Stimulated activated CD4-positive, alpha-beta T cell treated with anti-CD3 and anti-CD28 coated beads, Interleukin-4, amount 100 ng/mL, for 1 hour (primary cell): ENCODE measurements at places on chromosomes 6 and 20.

- DNase-seq = no peak
These were observed 36.8 kb upstream of the MRPS18A start for GRCh38 chr6:43724354-43724753.

- DNase-seq = no peak
These were observed 126.8 kb upstream of the SLC35B3 start for GRCh38 chr6:8562125-8562524.

DNA sequence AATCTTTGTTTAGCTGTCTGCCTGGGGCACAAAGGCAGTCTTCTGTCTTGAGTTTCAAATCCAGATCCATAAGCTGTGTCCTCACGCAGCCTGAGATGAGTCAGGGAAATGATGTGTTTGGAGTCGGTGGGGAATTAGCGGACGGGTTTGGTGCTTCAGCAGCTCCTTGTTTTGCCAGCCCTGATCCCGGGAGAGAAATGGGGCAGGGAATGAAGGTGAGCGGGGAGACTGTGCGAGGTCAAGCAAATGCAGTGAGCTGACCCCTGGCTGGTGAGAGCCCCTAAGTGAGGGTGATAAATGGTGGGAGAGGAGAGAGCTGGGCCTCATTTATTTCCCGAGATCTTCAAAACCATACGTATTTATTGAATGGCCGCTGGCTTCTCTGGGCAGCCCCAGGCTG is 21.6 kb downstream of the DUSP22 start:
- DNase-seq = no peak

DNA sequence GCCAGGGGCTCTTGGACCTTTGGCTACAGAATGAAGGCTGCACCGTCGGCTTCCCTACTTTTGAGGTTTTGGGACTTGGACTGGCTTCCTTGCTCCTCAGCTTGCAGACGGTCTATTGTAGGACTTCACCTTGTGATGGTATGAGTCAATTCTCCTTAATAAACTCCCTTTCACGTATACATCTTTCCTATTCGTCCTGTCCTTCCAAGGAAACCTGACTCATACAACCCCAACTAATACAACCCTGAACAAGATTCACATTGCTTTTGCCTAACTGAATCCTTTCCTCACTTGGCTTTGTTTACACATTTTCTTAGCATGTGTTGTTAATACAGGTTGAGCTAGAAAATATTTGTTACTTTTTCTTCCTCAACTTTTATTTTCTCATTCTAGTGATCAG is 21.9 kb downstream of the TBXT start:
- no peak for DNase-seq

GRCh38 chr6:12228447-12229146 is 61.6 kb upstream of the EDN1 start:
- no peak for DNase-seq

GRCh38 chr6:157518397-157519250 is 137.6 kb downstream of the ZDHHC14 start:
- no peak for DNase-seq

DNA sequence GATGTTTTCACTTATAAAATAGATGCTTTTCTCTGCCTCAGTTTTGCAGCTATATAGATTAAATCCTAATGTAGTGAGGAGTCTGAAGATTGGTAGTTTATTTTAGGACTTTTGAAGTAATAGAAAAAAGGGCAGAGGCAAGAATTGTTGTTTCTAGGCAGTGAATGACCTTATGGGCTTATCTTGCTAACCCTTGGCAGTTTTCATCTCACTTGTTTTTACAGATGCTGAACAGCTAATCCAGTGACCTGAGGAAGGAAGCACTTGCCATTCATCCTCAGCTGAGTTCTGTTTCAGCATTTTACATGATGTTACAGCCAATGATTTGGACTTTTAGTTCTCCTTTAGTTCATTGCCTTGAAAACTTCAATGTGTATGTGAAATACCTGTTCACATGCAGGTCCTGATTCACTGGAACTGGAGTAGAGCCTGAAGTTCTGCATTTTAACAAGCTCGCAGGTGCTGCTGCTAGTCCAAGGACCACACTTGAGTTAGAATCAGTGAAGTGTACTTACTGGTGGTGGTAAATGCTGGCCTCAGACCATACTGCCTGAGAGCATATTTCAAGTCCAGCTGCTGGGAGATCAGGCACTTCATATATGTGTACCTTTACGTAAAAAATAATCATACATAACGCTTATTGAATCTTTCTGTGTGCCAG is 86.9 kb downstream of the TULP4 start:
- DNase-seq = no peak

GRCh38 chr6:142693441-142693840 is 251.5 kb downstream of the HIVEP2 start:
- DNase-seq = no peak

DNA sequence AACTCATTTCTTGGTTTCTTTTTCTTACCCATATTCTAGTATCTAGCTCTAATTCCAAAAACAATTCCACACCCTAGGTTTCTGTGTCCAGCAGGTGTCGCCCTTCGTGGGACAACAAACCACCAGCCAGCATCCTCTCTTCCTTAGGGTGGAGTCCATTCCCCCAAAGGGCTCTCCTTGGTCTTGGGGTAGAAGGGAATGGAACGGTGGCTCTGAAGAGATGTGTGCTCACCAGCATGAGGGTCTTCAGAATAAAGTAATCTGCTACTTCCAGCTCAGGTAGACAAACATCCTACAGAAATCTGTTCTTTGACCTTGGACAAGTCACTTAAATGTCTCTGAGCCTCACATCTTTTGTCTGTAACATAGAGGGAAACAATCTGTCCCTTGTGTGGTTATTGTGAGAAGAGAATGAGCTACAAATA is 7.2 kb downstream of the HLA-DMB start:
- peak; percentile 77 for DNase-seq

DNA sequence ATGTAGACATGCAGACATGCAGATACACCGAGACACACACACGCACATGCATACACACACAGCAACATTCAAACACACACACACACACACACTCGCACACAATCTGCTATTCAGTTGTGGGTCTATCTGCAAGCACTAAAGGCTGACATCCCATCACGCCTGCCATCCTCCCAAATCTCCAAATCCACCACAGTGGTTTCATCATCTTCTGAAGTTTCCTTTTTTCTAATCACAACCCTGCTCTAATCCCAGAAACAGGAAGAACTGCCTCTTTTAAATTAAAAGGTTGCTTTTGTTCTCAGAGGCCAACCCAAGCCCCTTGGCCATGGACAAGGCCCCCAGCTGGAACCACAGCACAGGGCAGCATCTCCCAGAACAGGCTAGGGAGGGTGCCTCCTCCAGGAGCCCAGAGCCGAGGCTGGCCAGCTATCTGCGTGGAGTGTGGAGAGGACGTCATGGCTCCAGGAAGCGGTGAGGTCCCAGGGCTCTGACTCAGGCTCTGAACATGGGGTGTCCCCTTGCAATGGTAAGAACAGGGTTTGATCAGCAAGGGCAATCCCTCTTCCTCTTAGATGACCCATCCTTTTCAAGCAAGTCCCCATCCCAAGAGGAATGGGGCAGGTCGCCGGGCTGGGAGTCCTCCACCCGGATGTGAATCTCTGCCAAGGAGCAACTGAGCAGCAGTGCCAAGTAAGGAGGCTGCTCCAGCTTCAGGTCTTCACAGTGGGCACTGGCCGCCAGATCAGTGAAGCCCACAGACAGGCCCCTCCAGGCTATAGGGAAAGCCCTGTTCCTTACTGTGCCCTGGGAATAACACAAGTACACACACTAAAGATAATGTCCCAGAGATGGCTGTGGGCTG is 14.7 kb downstream of the FOXF2 start:
- DNase-seq = no peak

DNA sequence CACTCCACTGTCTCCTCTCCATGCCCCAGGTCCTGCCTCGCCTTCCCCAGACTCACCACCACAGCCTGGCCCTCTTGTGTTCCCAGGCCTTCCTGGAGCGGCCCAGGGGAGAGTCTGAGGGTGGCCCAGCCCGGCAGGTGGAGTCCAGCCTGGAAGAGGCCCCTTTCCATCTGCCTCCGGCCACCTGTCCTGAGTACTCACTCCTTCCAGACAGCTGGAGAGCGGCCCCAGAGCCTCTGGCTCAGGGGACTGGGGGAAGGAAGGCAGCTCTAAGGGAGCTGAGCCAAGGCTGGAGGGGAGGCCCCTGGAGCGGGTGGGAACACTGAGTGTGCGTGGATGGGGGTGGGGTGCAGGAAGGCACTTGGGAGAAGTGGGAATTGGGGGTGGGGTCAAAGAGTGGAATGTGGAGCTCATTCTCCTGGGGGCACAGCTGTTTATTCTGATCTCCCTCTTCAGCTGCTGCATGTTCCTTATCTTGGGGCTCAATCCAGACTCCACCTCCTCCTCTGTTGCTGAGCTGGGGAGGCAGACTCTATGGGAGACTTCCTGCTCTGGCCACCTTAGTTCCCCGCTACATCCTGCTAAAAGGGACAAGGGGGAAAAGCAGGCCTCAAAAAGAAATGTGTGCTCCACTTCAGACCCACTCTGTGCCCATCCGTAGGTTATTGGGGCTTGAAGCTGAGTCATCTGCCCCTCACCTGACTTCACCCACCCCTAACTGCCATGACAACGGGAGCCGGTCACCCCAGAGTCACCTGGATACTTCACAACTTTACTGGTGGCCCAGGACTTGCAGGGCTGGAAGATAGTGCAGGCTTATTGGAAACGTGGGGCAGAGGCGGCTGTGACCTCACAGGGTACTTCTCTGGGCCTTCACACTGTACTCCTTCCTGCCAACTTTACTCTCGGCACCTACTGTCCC is 19.5 kb upstream of the TAF8 start:
- peak; percentile 50 for DNase-seq

DNA sequence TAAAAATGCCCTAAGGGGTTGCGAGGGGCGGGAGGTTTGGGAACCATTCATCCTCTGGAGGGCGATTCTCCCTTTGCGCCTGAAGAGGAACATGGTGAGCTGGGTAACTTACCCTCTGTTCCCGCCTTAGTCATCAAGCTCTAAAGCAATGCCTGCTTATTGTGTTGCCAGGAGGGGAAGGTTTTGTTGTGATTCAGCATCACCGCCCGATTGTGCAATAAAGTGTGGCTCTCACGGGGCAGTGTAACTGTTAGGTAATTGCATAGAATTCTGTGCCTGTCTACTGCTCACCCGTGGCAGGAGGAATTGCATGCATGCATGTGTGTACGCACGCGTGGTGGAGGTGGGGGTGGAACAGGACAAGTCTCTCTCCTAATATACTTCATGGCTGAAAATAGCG is 95.5 kb upstream of the AGPAT4 start:
- DNase-seq = no peak

DNA sequence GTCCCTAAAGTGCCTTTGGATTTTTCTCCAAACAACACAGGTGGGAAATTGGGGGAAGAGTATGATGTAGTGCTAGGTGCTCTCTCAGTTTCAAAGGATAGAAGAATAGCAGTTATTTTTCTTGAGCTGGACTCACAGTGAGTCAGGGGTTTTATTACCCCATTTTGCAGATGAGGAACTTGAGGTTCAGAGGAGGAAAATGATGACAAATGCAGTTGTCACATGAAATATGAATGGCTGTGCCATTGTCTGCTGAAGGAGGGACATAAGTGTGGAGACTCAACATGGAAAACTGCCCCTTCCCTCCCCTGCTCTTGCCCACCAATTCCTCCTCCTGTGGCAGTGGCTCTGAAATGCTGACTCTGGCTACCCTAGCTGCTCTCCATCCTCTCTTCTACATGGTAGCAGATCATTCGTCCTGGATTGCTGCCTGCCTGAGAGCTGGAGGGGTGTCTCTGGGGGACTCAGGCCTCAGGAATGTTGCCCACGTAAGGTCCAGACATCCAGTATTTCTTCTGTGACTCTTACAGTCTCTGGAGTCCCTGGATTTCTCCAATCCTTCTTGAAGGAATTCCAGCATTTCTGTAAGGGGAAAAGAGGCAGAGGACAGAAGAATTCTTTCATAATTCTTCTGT is 37.6 kb upstream of the EPB41L1 start:
- no peak for DNase-seq

- no peak for DNase-seq
These were observed 36.1 kb downstream of the DSTN start for GRCh38 chr20:17606001-17606400.

DNA sequence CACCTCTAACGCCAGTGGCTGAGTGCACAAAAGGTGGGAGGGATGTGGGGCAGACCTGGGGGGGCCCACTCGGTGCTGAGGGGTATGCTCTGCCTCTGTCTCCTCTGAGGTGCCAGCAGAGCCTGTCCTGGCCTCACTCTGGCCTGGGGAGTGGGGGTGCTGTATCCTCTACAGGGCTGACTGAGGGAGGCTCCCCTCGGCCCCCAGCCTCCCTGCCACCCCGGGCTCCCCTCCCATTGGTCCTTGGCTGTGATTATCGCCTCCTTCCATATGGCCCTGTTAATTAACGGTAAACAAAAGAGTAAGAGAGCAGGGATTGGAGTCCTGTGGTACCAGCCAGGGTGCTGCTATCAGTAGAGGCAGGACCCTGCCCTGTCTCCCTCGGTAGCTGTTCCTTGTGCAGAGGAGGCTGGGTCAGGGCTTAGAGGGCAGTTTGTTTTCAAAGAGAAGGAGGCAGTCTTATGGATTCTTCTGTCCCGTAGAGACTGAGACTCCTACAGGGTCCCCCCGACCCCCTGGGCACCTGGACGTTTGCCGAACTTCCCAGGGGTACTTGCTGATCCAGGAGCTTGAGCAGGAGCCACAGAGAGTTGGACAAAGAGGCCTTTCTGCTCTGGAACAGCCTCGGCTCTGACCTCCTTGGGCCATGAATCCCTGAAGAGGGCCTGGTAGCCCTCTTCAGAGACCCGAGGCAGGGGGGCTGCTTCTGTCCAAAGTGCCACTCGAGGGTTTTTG is 1.8 kb downstream of the MYT1 start:
- no peak for DNase-seq

- DNase-seq = no peak
These were observed 164.0 kb downstream of the MRPL14 start for GRCh38 chr6:43963203-43963602.

DNA sequence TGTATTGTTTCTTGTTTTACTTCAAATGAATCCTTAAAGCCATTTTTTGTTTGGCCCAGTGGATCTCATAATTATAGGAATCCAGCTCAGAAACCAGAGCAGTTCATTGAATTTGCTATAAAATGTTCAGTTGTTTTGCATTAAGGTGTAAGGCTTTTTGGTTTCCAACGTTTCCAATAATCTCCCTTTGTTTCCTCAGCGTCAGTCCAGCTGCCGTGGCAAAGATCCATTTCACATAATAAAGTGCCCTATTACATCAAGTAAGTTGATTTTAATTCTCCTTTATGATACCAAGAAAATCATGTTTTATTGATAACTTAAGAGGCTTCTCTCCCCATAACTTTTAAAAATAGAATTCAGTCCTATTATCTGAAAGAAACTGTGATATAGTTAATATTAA is 472.6 kb downstream of the UTRN start:
- DNase-seq = no peak

- no peak for DNase-seq
These were observed 2.9 kb upstream of the SNRPB start for GRCh38 chr20:2473516-2473915.

- no peak for DNase-seq
These were observed 8.8 kb upstream of the GJA1 start for GRCh38 chr6:121426686-121427085.

- DNase-seq = no peak
These were observed 40.2 kb downstream of the SLC35F1 start for GRCh38 chr6:117947234-117947633.

- no peak for DNase-seq
These were observed 278.8 kb upstream of the JARID2 start for GRCh38 chr6:14966906-14967711.

- no peak for DNase-seq
These were observed 19.2 kb downstream of the TUBB2B start for GRCh38 chr6:3208098-3208774.
